ENCODE measurements at places on chromosomes 7 and 10. TPM values are rescaled to one million over a fixed set of nuclear protein-coding genes. Genes with fewer than 3 reads are reported as not detected.

The CUL2 gene
- 22.7 TPM for total RNA-seq

The ANXA8 gene
- 29.4 TPM for total RNA-seq

The OR2A25 gene
- total RNA-seq: not detected

The HOXA5 gene
- 11.5 TPM for total RNA-seq

The LIPN gene
- not detected for total RNA-seq

The SVOPL gene
- total RNA-seq: 0.33 TPM

The ZNF33B gene
- 27.2 TPM for total RNA-seq

The TBC1D12 gene
- total RNA-seq: 29.4 TPM

The PALD1 gene
- 5.9 TPM for total RNA-seq

The ADRA2A gene
- 7.8 TPM for total RNA-seq

The PLXDC2 gene
- total RNA-seq: 125 TPM

The CCDC186 gene
- total RNA-seq: 62.1 TPM

The MYH16 gene
- total RNA-seq: not detected

The TRAPPC14 gene
- 16.1 TPM for total RNA-seq

The HKDC1 gene
- 2.0 TPM for total RNA-seq

The OR6B1 gene
- total RNA-seq: not detected

The CUZD1 gene
- 1.8 TPM for total RNA-seq

The ITPRID1 gene
- 2.6 TPM for total RNA-seq

The ZPBP gene
- total RNA-seq: not detected

The GNG11 gene
- total RNA-seq: 25.4 TPM

The FLNC gene
- total RNA-seq: 7.5 TPM

The PKD2L1 gene
- 1.5 TPM for total RNA-seq

The NOLC1 gene
- total RNA-seq: 82.8 TPM

The CTTNBP2 gene
- 8.8 TPM for total RNA-seq

The TRIM50 gene
- not detected for total RNA-seq

The PLAC9 gene
- total RNA-seq: 7.5 TPM

The MRPS33 gene
- total RNA-seq: 23.4 TPM

The HABP2 gene
- 0.66 TPM for total RNA-seq

The ANLN gene
- total RNA-seq: 5.4 TPM

The SPOCK2 gene
- 3.9 TPM for total RNA-seq

The TFR2 gene
- total RNA-seq: not detected

The MAGI2 gene
- total RNA-seq: 22.7 TPM

The AVL9 gene
- 27.7 TPM for total RNA-seq

The PRKRIP1 gene
- 29.7 TPM for total RNA-seq

The NFE2L3 gene
- total RNA-seq: 5.8 TPM

The OR2A7 gene
- 59.0 TPM for total RNA-seq

The CPED1 gene
- 15.4 TPM for total RNA-seq

The PDK4 gene
- total RNA-seq: 797 TPM

The ZNF775 gene
- total RNA-seq: 4.6 TPM

The TAF5 gene
- 5.9 TPM for total RNA-seq

The CDH23 gene
- 13.8 TPM for total RNA-seq

The CPN1 gene
- total RNA-seq: not detected

The SHTN1 gene
- total RNA-seq: 14.4 TPM

The ZNF804B gene
- not detected for total RNA-seq

The TMEM168 gene
- 23.4 TPM for total RNA-seq

The GDF10 gene
- 2.0 TPM for total RNA-seq

The CYP3A5 gene
- total RNA-seq: 25.9 TPM

The TMEM139 gene
- total RNA-seq: 14.4 TPM

The POLR1F gene
- 17.0 TPM for total RNA-seq

The TRIM73 gene
- total RNA-seq: 4.8 TPM

The SP8 gene
- total RNA-seq: not detected
